Stimulated activated naive CD8-positive, alpha-beta T cell treated with anti-CD3 and anti-CD28 coated beads, Interleukin-15, Interleukin-2, amounts not matched to agents 100 U/mL and 50 U/mL, for 24 hours (primary cell): ENCODE measurements at places on chromosomes 2 and 18.

GRCh38 chr2:205462681-205463345 lies 219.5 kb upstream of the NRP2 start:
- no peak for DNase-seq

DNA sequence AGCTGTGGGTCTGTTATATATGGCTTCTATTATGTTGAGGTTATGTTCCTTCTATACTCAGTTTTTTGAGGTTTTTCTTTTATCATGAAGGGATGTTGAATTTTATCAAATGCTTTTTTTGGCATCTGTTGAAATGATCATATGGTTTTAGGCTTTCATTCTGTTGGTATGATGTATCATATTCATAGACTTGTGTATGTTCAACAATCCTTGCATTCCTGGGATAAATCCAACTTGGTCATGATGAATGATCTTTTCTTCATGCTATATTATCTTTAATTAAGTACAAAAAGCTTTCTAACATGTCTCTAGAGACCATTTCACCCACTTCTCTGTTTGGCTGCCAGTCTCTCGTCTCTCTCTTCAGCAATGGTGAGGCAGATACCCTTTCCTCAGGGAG lies 54.2 kb downstream of the MDH1 start:
- no peak for DNase-seq

DNA sequence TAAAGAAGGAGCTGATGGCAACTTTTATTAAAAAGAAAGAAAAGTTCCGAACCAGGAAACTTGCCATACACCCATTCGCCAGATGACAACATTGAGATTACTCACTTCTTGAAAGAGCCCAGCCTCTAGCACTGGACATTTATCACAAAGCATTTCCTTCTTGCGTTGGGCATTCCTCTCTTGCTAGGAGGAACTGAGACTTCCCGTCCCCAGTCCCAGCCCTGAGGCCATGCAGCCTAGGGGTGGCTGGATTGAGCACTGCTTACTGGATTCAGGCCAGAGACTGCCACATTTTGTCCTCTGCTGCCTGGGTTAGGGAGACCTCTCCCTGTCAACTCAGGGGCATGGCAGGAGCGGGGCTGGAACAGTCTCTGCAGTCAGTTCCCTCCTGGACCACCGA lies 80.1 kb downstream of the SDC1 start:
- DNase-seq: no peak

GRCh38 chr2:124810132-124810531 lies 785.0 kb downstream of the CNTNAP5 start:
- no peak for DNase-seq

GRCh38 chr2:215851082-215851481 lies 162.3 kb downstream of the MREG start:
- no peak for DNase-seq

DNA sequence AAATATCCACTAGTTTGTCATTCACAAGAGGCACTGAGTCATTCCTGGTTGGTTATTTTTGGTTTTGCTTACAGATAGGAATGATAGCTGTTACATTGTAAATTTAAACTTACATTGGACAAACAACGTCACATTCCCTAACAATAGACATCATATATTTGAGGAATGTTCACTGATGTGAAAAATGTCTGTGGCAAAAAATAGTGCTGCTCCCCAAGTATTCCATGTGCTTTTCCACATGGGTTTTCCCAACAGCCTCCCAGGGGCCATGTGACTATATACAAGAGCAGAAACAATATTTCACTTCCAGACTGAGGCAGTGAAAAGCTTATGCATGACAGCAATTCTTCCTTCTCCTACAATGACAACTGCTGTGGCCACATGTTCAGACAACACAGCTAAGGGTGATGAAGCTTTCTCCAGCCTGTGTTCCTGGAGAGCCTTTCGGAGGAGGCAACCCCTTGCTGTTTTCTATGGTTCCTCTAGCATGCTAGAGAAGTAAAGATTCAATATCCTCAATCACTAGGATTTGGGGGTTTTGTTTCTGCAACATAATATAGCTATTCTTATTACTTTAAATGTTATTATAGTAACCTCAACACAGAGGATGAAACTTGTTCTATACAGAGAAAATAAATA lies 202.7 kb downstream of the PTH2R start:
- no peak for DNase-seq

DNA sequence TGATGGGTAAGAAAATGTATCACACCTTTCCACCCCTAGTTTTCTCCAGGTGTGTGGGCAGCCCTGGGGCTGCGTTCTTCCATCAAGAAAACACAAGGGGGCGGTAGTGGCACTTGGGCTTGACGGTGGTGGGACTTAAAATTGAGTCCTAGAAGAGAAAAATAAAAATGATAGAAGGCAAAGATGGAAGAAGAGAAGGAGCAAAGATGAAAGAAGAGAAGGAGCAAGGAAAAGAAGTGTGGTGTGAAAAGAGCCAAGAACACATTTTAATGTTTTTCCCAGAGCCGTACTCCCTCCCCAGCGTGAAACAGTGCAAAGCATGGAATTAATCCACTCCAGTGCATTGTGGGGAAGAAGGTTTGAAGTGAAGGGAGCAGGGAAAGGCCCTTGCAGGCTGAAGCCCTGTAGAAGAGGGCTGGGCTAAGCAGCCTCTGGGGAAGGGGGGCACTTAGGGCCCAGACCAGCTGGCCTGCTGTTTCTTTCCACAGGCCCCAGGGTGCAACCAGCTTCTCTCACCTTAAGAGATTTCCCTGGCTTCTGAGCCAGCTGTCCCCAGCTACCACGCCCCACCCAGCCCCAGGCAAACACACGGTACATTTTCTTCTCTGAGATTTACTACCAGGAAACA lies 256.8 kb downstream of the RNF152 start:
- peak; percentile 30 for DNase-seq

DNA sequence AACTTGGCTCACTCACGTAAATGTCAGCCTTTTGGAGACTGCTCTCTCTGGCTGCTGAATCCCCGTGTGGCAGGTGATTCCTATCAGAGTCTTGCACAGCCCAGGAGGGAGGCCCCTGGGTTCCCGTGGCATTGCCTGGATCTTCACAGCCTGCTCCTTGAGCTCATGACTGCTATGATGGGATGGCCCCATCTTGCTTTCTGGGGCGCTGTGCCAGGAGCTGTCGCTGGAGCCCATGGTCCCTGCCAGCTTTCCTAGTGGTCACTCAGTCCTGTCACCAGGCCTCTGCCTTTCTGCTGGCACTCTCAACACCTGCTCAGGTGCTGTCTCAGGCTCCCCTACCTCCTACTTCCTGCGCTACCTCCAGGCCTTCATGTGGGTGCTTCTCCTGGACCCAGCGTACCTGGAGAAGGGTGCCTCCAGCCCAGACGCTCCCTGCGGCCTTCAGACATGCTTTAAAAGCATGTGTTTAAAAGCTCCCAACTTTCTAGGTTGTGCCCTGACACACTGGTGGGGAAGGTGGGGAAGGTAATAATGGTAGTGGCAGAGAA lies 110.1 kb downstream of the MCFD2 start:
- no peak for DNase-seq

DNA sequence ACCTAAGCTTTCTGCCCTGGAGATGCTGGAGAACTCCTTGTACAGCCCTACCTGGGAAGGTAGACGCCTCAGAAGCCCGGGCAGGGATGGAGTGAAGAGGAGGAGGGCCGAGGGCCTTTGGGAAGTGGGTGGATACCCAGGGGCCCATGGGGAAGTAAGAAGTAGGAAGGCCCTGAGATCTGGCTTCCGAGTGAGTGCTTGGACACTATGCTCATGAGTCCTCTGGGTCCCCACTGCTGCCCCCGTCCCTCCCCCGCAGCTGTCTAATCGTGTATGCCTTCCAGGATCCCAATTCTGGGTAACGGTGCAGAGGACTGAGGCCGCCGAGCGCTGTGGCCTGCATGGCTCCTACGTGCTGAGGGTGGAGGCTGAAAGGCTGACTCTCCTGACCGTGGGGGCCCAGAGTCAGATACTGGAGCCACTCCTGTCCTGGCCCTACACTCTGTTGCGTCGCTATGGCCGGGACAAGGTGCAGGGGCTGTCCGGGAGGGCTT lies 1.1 kb downstream of the DOK1 start:
- DNase-seq: no peak

DNA sequence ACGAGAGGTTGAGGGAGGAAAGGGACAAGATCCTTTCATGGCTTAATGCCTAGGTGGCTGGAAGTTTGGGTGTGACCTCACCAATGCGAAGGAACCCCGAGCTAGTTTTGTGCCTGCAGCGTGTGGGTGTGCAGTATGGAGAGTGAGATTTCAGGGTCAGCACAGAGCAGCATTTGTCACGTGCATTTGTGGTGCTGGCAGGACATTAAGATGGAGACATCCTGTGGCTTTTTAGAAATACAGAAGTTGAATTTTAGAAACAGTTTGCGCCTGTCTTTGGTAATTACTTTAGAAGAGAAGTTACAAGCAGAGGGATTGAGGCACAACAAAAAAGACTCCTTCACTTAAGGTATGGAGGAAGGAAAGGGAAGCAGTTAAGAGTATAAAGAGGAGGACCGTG lies 258.2 kb upstream of the THUMPD2 start:
- DNase-seq: no peak

GRCh38 chr18:58056852-58057251 lies 12.8 kb downstream of the NEDD4L start:
- DNase-seq: no peak

DNA sequence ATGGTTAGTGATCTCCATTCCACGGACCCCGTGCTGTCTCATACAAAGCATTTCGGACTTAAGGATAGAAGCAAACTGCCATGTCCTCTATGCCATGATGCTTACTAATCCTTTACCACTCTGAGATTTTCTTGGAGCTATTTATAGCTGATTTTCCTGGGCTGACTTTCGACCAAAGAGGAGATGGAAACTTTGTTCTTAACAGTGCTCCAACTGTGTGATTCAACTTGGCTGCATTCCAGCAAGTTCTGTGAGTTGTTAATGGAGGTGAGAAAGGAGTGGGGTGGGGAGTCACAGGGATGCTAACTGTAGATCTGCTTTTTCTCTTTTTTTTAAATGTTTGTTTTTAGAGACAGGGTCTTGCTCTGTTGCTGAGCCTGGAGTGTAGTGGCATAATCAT lies 45.5 kb upstream of the MSH2 start:
- no peak for DNase-seq

DNA sequence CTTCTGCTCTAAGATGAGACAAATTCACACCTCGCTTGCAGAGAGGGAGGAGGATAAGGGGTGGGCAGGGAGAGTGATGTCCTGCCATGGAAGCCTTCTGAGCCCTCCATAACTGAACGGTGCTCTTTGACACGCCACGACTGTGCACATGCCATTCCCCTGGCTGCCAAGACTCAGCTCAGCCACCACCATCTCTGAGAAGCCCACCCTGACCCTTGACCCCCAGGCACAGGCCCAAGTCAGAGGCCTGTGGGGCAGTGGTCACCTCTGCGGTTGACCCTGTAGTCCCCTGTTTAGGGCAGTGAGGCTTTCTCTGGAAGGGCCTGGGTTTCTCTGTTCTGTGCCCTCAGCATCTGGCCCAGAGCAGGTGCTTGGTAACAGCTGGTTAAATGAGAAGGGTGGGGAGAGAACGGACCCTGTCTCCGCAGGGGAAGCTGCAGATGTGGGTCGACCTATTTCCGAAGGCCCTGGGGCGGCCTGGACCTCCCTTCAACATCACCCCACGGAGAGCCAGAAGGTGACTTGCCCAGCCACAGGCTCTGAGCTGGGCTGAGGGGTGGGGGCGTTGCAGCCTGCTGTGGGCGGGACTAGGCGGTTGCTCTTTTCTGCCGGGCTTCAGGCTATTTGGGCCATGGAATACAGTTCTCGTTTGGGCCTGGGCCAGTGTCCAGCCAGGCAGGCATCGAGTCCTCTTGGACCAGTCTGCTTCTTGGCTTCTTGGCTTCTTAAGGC lies 215.1 kb downstream of the DYSF start:
- DNase-seq: no peak

DNA sequence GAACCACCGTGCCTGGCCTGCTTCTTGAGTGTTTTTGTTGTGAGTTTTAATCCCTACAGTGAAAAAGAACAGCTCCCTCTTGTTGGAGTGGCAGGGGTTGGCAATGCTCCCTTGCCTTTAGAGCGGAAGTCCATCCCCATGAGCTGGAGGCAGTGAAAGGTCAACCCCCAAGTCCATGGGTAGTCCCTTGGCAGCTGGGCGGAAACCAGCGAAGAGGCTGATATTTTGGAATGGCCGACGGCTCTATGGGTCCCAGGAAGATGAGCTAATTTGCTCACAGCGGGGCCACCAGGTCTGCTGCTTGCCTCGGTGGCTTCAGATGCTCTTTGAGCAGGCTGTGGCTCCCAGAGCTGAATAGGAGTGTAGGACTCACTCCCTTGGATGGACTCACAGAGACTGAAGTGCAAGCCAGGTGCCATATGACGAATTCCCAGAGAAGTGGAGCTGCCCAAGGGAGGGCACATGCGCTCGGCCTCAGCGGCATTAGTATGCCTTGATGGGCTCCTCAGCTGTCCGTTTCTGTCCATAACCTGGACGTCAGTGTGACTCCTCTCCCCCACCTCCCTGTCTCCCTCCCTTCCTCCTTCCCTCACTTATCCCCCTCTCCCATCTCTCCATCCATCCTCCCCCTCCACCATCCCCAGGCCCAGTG lies 25.4 kb upstream of the RHOB start:
- DNase-seq: no peak

- no peak for DNase-seq
Observed at GRCh38 chr18:51712821-51713220, 515.3 kb upstream of the MEX3C start.

- no peak for DNase-seq
Observed at GRCh38 chr2:133484784-133485183, 83.5 kb downstream of the NCKAP5 start.

DNA sequence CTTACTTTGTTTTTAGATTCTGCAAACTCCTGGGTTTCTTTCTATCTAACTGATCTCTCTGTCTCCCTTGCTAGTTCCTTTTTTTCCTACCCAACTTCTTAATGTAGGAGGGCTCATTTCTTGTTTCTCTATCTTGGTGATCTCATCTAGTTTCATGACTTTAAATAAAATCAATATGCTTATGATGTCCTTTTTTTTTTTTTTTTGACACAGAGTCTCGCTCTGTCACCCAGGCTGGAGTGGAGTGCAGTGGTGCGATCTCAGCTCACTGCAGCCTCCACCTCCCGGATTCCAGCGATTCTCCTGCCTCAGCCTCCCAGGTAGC lies 42.2 kb upstream of the IL1RL1 start:
- DNase-seq: no peak

GRCh38 chr2:75491129-75491753 lies 69.5 kb downstream of the EVA1A start:
- no peak for DNase-seq

- DNase-seq: no peak
Observed at GRCh38 chr2:97758131-97758705, 44.8 kb downstream of the ZAP70 start.

GRCh38 chr18:59459369-59460071 lies 100.5 kb upstream of the LMAN1 start:
- DNase-seq: no peak

GRCh38 chr2:234355808-234356365 lies 141.0 kb downstream of the ARL4C start:
- DNase-seq: no peak

- DNase-seq: no peak
Observed at GRCh38 chr18:12310762-12311161, 2.7 kb downstream of the TUBB6 start.

GRCh38 chr18:69998523-69998987 lies 50.9 kb upstream of the CD226 start:
- DNase-seq: no peak
